ENCODE measurements at places on chromosomes 16 and 17.

GRCh38 chr17:74542727-74543383 is 3.1 kb downstream of the CD300C start:
- no peak for DNase-seq

DNA sequence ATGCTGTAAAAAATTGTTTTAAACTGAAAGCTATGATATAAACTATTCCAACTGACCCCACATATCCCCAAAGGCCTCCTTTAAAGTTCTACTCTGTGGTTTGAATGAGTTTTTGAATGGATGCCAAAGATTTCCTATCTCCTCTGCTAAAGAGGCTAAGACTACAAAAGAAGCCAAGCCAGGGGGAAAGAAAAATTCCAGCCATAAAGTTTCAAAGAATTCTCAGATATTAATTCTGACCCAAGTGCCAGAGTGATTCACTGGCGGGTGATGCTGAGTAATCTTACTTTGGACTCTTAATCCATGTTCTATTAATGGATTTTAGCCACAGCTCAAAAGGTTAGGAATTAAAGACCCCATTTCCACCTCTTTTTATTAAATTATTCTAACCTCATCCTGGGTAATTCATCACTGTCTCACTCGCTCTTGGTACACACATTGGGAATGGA is 60.7 kb downstream of the HS3ST3A1 start:
- DNase-seq, result peak; percentile 14

DNA sequence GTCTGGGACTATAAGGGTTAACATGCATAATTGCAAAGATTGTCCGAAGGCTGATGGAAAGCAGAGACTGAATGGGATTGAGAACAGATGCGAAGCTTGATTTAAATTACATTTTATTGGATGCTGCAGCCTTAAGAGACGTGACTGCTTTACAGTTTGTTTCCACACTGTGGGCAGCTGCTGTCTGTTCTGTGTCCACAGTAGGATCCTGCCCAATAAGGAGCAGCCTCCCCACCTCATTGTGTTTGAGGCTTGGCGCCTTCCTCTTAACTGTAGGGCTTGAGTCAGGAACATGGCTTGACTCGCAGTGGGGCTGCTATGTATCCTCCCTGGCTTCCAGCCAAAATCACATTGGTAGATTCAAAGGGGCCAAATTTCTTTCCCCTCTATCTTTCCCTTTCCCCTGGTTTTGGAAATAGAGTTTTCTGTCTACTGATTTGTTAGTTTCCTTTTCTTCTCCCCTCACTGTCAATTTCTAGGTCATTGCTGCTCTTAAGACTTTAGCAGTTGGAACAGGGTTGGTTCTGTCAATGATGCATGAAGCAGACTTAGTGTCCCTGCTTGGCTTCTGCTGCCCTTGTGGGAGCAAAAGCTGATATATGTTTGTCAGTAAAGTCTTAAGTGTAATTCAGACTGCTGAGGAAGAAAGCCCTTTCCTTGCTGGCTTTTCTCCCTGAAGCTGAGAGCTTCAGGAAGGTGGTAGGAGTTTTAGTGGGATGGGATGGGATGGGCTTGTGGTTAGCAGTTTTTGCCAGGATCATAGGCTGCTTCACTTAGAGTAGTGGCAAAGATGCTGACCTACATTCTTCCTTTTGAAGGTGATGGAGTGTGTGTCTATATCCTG is 5.0 kb upstream of the RARA start:
- DNase-seq, result no peak

GRCh38 chr16:5108505-5109158 is 11.0 kb upstream of the EEF2KMT start:
- DNase-seq, result no peak

DNA sequence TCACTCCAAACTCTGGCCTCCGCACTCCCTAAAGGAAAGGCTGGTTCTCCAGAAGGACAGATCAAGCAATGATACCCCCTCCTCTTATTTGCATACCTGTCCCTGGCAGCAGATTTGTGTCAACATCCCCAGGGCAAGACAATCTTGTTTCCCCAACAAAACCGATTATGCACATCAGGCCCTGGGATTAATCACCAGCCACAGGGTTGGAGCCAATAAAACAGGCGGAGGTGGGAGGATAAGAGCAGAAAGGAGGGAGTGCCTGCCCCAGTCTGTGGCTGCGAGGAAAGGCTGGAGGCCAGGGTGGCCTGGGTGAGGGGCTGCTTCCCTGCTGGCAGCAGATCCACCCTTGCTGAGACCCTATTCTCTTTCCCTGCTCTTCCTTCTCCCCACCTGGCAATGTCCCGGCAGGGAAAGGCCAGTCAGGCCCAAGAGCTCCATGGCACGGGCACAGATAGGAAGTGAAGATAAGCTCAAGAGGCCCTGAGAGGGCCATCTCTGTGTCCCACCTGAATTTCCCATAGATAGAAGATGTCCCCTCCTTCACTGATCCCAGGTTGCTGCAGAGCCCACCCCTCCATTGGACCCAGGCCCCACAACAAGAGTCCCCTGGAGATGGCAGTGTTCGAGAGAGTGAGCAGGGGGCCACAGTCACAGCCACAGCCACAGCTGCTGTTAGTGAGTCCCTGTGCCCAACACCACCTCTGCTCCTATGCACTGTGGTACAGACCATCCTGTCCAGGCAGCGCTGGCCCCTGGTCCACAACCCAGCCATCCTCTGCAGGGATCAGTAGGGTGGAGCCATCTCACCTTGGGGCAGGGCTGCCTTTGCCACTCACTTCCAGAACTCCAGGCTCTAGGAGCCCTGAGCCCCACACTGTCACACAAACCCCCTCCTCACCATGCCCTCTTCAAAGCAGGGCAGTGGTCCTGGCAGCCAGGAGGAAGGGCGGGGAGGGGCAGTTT is 137.5 kb downstream of the SDK2 start:
- DNase-seq, result peak; percentile 10

- DNase-seq, result no peak
These were observed 145.9 kb downstream of the CLEC16A start for GRCh38 chr16:11090232-11090631.

GRCh38 chr17:38914741-38915638 is 10.4 kb upstream of the LASP1NB start:
- no peak for DNase-seq

- DNase-seq, result peak; percentile 99
These were observed at the start of gene SOX9 for GRCh38 chr17:72120642-72121163. TSS of gene SOX9 (plus strand) at chr17:72121020. CDS start at chr17:72121392, 372 bp downstream.

DNA sequence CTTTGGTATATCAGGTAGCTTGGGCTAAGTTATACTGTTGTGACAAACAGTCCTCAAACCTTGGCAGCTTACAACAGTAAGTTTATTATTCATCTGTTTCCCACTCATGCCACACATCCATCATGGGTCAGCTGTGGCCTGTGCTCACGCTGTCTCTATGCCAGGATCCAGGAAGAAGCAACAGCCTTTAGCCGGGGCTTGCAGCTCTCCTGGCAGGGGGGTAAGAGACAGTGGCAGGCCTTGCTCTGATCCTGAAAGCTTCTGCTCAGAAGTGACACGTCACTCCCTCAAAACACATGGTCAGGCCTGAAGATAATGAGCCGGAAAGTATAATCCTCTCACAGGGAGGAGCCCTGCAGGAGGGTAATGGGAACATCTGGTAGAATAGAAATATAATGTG is 377.6 kb downstream of the CPPED1 start:
- DNase-seq, result no peak

Measured in SW480 (cell line).